ENCODE measurements at places on chromosomes 13 and 19.

GRCh38 chr19:18000480-18000914 is 7.5 kb upstream of the ARRDC2 start:
- DNase-seq, result no peak

DNA sequence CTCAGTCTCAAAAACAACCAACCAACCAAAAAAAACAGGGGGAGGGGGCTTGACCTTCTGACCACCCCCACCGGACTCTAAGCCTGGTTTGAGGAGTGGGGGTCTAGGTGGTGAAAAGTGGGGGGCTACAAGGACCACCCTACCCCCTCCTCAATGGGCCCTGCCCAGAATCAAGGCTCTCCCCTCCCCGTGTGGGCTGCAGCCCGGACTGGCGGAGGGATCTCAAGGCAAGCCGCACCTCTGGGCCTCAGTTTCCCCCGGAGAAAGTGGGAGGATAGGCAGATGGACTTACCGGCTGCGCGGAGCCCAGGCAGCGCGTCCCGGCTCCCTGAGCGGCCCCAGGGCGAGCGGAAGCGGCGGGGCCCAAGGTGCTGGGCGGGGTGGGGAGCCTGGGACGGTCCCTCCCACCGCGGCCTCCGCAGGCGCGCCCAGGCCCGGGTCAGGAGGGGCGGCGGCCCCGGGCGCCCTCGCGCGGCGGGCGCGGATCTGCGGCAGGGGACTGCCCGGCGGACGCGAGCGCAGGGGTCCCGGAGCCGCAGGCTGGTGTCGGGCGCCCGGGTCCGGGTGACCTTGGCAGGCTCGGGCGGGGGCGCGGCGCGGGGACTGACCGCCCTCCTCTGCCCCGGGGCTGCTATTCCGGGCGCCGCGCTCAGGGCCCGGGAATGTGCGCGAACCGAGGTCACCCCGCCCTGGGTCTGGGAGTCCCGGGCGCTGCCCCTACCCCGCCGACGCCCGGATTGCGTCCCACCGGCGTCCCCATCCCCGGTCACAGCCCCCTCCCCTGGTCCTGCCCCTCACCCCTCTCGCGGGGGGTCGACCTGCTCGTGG is at the start of gene ADAMTSL5:
Gene ADAMTSL5 (minus strand): TSS at position 349 of the 828 bp plus-strand sequence. CDS start 2,076 bp downstream, outside the sequence.
- no peak for DNase-seq

- DNase-seq, result no peak
These were observed 111.8 kb downstream of the SACS start for GRCh38 chr13:23321535-23322241.

- DNase-seq, result no peak
These were observed 1941.6 kb upstream of the PRR20A start for GRCh38 chr13:55199134-55199533.

DNA sequence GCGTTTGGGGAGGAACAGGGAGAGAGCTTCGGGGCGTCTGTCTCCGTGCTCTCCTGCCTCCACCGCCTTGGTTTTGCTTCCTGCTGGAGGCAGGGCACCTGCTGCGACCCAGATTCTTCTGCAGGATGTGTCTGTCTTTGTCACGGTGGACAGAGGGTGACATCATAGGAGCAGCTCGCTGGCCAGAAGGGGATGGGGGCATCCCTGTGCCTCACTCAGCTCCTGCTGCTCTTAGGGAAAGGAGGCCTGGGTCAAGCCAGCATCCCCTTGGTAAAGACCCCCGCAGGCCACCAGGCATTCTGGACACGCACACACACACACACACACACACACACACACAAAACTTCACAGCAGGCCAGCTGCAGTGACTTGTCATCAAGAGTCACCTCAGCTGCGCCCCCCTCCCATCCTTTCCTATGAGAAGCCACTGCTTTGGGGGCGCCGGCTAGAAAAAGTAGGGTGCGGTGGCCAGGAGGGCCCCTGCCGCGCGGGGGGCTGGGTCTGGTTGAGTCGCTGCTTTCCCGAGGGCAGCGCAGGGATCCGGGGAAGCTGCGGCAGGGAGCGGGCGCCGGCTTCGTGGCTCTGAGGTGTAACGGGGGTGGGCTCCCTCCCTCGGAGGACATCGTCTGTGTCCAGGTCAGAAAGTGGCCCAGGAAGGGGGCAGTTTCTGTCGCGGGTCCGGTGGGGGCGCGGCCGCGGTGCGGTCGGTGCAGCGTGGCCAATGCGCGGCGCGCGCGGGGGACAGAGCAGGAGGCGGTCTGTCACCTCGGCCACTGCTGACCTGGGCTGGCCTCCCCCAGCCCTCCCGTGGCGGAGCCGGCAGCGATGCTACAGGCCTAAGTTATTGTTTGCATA is 15.8 kb upstream of the NPAS1 start:
- no peak for DNase-seq

DNA sequence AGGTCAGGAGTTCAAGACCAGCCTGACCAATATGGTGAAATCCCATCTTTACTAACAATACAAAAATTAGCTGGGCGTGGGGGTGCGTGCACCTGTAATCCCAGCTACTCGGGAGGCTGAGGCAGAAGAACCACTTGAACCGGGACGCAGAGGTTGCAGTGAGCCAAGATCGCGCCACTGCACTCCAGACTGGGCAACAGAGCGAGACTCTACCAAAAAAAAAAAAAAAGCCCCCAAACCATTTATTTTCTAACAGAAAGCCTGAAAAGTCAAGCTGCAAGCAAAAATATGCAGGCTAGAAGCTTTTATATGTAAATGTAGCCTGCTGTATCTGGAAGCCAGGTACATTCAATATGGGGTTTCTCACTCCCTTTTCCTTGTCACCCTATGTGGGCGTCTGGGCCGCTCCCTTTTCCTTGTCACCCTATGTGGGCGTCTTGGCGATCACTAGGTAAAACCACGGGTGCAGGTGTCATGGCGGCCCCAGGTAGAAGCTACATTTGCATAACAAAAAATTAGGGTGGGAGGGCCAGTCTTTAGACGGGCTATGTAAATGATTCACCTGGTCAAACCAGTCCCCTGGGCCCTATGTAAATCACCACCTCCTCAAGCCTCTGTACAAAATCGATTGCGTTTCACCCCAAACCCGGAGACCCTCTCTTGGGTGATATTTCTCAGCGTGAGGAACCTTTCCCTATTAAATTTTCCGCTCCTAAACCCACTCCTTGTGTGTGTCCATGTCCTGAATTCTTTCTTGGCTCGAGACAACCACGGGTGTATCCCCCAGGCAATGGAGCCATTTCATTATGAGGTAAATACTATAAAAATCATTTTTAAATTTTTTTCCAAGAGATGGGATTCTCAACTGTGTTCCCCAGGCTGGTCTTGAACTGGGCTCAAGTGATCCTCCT is 2.1 kb downstream of the TRIM13 start:
- DNase-seq, result no peak

DNA sequence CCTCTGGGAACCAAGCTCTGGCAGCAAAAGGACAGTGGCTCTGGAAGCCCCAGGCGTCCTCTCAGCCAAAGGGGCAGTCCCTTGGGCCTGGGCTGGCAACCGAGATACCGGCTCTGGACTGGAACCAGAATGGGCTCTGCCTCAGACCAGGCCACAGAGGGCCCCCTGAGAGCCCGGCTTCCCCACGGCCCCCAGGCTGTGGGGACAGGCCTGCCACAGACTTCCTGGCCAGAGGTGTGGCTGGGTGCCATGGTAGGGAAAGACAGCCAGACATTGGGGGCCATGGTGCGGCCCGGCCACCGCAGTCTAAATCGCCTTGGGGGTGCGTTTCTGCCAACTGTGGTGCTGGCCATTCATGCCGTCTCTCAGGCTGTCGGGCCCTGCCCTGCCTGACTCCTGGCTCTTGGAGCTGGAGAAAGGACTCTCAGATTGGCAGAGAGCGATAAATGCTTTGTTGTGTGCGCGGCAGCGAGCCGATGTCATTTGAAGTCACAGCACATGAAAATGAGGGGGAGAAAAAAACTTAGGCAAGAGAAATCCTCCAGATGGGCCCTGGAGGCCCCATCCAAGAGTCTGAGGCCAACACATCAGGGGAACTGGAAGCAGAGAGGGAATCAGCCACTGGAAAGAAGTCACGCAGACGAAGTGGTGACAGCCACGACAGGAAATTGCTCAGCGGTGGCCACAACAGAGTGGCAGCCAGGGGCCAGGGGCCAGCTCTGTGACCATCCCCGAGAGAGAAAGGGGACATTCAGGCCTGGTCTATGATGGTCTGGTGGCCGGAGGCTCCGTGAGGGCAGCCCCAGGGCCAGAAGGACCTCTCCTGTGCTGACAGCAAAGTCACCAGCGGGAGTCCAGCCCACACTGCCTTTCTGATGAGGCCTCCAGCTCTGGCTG is 26.5 kb downstream of the SH3GL1 start:
- DNase-seq, result no peak

DNA sequence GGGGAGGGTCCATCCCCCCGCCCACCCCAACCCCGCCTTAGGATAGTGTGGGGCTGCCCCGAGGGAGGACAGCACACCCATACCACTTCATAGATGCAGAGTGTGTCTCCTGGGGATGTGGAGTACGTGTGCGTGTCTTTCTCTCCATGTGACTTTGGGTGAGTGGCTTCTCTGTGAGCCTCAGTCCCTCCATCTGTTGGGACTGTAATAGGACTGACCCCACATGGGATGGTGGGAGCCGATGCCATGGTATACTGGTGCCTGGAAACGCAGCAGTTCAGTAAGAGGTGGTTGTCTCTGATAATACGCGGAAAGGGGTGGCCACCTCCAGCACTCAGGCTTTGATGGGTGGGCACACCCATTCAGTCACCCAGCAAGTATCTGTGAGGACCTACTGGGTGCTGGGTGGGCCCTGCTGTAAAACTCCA is 816 bp upstream of the PRKD2 start:
- DNase-seq, result no peak

- DNase-seq, result peak; percentile 7
These were observed 43.5 kb downstream of the GGACT start for GRCh38 chr13:100544866-100545683.

DNA sequence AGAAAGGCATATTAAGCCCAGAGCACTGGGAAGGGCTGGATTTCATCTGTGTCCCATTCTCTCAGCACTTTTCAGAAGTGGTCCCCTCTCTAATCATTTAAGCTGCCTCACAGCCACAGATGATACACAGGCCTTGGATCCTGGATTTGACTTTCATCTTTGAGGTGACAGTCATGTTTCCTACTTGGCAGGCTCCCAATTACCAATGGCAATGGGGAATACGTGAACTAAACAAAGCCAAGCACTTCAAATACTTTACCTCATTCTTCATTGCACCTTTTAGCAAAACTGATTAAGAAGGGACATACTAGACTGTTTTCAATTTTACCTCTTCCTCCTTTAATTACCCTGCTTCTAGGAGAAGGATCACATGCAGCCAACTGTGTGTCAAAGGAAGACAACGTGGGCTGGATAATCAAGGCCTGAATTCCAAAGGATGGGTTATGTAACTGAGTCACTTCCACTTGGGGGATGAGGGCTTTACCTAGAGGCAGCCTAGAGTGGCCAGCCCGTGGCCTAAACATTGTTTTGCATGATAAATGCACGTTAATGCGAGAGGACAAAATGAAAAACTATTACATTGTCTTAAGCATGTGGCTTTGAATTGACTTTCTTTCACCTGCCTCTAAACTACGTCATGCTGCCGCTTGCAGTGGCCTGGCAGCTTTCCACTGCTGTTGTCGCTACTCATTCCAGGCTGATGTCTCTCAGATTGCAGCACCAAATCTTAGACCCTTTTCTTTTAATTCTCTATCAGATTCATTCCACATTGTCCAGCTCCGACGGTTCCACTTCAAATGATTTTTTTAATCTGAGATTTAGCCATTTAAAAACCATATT is 95.0 kb downstream of the KCTD12 start:
- DNase-seq, result no peak

- DNase-seq, result no peak
These were observed 265.7 kb upstream of the SLC10A2 start for GRCh38 chr13:103331924-103332323.

- DNase-seq, result no peak
These were observed 775.9 kb upstream of the KLHL1 start for GRCh38 chr13:70884196-70884595.

DNA sequence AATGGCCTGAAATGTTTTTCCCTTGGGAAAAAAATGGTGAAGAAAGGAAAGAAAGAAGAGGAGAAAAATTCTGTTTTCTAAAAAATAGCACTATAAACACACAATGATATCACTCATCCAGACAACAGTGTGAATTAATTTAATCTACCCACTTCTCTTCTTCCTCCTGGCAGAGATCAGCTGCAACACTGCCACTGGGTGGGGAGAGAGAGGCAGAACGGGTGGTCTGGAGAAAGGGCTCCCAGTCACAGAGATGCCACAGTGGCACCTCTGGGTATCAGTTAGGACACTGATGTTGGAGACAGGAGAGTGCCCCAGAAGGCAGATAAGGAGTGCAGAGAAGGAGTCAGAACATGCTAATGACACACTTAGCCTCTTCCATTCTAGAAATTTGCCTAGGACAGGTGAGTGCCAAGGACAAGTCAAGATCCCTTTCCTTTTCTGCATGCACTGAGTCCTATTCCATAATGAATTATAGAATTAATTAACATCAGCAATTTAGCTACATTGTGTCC is 168.6 kb downstream of the SUCLA2 start:
- no peak for DNase-seq

GRCh38 chr19:37127999-37128820 is 44.3 kb downstream of the ZNF585A start:
- DNase-seq, result no peak

GRCh38 chr13:113552079-113552478 is 32.5 kb upstream of the TFDP1 start:
- DNase-seq, result no peak

- DNase-seq, result no peak
These were observed 606.6 kb downstream of the EFNB2 start for GRCh38 chr13:105928901-105929300.

DNA sequence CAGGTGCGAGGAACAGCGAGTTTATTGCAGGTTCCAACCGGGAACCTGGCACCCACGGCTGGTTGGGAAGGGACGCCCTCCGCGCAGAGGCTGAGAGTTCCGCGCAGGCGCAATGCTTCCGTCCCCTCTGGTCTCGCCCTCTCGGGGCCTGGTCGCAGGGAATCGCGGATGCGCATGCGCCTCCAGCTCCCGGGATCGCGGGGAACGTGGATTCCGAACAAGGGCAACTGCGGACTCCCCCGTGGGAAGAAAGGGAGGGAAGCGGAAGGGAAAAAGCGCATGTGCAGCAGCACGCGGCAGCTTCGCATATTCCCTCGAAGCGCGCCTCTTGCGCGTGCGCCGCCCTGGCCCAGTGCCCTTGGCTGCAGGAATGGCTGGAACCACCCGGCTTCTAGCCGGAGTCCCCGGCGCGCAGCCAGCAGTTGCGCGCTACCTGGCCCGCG is 1.1 kb downstream of the TSSK6 start:
- DNase-seq, result no peak

DNA sequence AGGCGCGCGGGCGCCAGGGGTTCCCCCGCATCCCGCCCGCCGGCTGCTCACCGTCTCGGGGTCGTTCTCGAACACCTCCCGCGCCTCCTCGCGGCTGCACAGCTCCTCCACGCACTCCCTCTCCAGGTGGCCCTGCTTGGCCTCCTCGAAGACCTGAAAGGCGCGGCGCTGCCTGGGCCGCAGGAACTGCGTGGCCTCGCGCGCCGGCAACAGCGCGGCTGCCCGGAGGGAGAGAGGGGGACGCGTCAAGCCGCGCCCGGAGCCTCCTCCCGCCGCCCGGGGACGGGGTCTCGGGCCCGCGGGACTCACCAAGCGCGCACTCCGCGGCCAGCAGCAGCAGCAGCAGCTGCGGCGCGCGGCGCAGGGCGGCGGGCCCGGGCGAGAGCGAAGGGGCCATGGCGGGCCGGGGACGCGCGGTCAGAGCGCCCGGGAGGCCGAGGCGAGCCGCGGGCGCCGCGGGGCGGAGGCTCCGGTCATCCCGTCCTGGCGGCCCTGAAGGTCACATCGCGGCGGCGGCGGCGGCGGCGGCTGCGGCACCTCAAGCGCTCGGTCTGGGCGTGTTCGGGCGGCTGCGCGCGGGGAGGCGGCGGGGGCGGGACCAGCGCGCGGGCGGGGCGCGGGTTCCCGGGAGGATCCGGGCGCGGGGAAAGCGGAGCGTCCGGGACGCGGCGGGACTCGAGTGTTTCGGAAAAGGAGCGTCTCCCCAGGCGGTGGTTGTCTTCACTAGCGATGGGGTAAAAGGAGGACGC is at the start of gene GAS6:
Gene GAS6 (minus strand): TSS at position 553 of the 749 bp plus-strand sequence. CDS start 156 bp downstream, at position 397.
- no peak for DNase-seq
